ENCODE measurements at places on chromosomes 4 and X.

DNA sequence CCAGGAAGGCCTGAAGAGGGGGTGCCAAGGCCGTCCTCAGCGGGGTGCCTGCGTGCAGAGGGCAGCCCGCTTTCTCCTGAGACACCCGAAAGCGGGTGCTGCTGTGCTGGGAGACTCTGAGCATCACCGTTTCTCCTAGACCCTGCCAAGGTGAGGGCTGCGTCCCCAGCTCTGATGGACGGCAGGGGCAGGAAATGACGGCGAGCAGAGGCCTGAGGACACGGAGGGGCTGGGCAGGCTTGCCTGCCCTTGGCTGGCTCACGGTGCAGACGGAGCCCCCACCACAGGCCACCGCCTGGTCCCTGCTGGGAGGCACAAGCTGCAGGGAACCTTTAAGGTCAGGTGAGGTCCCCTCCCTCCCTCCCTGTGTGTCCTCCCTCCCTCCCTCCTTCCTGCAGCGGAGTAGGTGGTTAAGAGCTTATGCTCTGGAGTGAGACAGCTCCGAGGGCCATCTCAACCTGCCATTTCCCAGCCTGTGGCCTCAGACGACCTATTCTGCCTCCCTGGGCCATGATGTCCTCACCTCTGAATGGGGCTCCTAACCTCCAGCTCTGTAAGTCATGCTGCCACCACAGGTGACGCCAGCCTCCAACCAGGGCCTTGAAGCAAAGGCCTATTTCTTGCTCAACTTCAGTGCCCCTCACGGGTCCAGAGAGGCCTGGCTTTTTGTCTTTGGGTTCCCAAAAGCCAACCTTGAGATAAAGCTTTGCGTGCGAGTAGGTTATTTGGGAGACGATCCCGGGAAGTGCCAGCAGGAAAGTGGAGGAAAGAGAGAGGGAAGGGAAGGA, 54.2 kb upstream of the GRPEL1 start:
- DNase-seq, result no peak

- DNase-seq, result no peak
These were observed 347.8 kb downstream of the GBA3 start for GRCh38 chr4:23040539-23040938.

GRCh38 chr4:130336585-130337217, 1240.7 kb downstream of the C4orf33 start:
- DNase-seq, result no peak

DNA sequence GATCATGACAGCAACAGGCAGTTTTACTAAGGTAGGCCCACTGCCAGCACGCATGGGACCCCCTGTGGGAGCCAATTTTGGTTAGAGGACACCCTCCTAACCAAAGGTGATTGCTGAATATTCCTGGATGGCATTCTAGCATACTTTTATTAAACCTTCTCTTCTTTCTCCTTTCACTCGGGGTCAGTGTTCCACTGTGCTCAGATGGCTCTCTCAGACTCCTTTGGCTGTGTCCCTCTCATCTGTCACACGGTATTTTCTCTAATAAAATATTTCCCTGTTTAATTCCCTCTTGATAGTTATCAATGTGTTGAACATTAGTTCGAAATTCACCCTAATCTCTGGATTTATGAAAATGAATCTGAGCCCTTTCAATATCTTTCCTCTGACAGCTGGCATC, 1315.3 kb downstream of the FSTL5 start:
- no peak for DNase-seq

- no peak for DNase-seq
These were observed 229.6 kb downstream of the PRDM5 start for GRCh38 chr4:120692964-120693363.

DNA sequence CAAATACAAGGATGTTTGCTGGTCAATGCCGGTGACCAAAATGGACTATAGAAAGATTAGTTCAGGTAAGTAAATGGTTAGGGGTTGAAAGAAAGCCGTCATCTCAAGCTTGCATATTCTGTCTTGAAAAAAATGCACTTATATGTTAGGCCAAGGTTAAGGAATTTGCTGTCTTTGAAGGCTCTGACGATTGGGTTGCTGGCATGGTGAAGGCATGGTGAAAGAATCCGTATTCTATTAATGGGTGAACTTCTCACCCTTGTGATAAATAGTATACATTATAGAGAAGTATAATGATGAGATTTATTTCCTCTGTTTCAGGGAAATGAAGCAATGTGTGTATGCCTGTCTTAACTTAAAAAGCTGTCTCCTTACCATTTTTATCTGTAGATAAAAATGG, 132.6 kb downstream of the ADGRL3 start:
- DNase-seq, result no peak

DNA sequence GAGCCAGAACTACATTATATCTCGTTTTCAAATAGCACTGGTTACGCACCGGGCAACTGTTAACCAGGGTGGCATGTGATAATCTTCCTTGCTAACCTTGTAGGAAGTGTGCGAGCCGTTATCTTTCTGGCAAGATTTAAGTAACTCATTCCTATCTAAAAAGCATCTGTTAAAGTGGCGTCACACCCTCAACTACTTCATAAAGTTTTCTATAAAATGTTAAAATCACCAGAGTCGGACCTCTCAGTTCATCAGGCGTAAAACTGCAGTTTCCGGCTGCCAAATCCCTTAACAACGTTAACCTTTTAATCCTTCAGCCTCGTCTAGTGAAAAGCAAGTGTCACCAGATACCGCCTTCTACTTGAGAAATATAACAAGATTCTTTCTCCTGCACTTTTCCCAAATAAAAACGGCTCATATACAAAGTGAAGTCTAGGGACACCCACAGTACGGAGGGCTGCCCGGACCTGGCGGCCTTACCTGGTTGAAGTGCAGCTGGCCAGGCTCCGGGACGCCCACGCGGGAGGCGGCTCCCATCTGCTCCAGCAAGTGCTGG, 1.2 kb downstream of the SLC39A8 start:
- DNase-seq, result no peak

DNA sequence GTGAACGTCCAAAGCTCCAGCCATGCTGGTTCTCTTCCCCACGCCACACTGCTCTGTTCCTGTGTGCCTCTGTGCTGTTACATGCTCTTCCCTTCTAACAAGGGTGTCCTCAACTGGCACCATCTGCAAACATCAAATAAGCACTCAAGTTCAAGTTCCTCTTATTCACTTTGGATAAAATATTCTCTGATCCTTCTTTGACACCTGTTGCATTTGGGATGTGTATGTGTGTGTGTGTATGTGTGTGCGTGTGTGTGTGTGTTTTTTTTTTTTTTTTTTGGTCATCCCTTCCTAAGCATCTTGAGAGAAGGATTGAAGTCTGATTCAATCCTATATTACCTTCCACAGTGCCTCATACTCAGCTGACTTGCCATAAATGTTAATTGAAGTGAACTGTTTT, 204.0 kb upstream of the ANXA3 start:
- no peak for DNase-seq

DNA sequence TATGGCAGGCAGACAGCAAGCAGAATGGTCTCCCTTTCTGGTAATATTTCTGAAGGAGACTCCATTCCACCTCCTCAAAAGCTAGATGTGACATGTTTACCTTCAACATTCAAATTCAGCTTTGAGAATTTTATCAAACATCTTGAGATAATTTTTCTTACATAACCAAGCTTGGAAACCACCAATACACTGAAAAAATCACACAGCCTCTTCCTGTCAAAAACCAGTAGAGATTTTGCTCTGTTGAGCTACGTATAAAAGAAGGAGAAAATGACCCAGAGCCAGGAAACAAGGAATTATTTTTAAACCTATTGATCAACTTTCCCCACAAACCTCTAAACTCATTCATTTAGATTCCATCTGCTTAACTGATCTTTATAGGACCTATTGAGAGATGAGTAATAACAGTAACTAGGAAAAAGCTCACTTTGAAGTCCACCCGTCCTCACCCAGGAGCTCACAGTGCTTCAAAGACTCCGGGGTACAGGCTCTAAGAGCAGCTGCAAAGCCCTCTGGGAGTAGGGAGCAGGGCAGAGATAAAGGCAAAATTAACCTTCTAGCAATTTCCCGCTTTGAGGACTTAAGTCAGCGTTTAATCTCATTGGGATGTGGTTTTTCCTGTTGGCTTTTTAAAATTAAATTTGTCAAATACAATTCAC, 318.2 kb upstream of the RASGEF1B start:
- DNase-seq, result no peak
